Activated CD4-positive, alpha-beta T cell treated with anti-CD3 and anti-CD28 coated beads, Interleukin-2, amount 10 ng/mL, durations not matched to agents 7 days and 5 days (primary cell): ENCODE measurements at places on chromosomes 6 and 20. TPM values are rescaled to one million over a fixed set of nuclear protein-coding genes. Genes with fewer than 3 reads are reported as not detected.

The DNAH8 gene
- total RNA-seq = 0.10 TPM

The PAK5 gene
- total RNA-seq = not detected

DNA sequence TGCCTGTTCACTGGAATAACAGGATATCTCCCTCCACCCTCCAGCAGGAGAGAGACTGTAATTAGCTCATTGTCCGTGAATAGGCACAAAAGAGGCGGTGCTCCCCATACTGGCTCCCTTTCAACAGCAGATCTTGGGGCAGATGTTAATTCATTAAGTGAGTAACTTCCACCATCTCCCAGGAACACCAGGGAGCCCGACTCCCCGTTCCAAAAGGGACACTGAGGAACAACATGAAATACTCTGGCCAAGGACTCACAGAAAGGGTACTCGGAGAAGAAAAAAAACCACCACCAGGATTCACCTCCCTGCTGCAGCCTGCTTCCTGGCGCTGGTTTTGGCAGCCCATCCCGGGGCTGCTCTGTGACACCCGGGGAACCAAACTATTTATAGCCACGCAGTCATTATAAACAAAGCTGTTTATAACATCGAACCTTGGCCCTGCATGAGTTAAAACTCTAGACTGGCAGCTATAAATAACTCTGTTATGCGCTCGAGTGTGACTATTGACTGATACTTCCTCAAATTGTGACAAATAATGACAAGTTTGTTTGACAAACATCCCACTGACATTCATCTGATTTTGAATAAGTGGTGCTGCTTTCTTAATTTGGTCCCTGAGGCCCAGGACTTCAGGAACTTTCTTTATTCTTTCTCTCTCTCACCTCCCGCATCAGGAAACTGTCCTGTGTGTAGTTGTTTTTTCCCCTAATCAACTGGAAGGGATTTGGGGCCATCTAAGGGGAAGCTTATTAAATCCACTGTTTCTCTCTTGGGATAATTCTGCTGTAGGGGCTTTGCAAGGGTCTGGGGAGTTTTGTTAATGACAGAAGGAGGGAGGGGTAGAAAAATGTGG is 521.6 kb downstream of the CD83 start:
- no peak overlapping the region for H3K27ac ChIP-seq
- H3K27me3 ChIP-seq = no peaks in the 10 kb centered on the region

DNA sequence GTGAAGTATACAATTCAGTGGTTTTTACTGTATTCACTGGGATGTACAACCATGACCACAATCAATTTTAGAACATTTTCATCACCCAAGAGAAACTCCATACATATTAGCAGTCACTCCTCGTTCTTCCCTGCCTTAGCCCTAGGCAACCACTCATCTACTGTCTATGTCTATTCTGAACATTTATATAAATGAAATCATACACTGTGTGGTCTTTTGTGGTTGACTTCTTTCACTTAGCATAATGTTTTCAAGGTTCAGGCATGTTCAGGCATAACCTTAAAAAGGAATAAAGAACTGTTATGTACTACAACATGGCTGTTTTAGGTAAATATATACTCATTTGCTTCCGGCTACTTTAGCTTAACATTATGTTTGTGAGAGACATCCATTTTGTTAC is 37.3 kb downstream of the BLTP3A start:
- H3K4me1 ChIP-seq = no peaks in the 10 kb centered on the region
- H3K4me3 ChIP-seq = no peak overlapping the region
- peaks cover 9% of the 10 kb centered on the region for H3K36me3 ChIP-seq
- DNase-seq = no peak

GRCh38 chr6:139847457-139847813 is 473.0 kb upstream of the CITED2 start:
- no peak overlapping the region for H3K4me3 ChIP-seq
- H3K4me1 ChIP-seq = no peaks in the 10 kb centered on the region
- no peak overlapping the region for H3K27ac ChIP-seq
- no peaks in the 10 kb centered on the region for H3K27me3 ChIP-seq

DNA sequence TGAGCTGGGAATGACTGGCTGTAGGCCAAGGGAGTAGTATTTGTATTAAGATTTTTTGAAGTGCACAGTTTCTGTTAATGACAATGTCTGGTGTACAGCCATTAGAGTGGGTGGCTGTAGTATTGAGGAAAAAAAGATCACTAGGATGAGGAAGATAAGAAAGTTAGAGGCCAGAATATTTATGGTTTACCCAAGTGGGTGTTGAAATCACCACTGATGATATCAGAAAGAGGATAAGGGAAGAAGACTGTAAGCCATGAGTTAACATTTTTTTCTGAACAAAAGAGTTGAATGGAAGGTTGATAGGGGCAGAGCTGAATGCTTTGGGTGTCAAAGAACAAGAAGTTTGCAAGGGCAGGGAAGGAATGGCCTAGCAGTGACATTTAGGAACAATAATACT is 104.7 kb downstream of the PRDM13 start:
- no peak overlapping the region for H3K4me3 ChIP-seq
- DNase-seq = no peak
- H3K36me3 ChIP-seq = no peaks in the 10 kb centered on the region
- H3K27ac ChIP-seq = no peak overlapping the region
- H3K27me3 ChIP-seq = peaks cover 7% of the 10 kb centered on the region
- H3K4me1 ChIP-seq = no peaks in the 10 kb centered on the region

DNA sequence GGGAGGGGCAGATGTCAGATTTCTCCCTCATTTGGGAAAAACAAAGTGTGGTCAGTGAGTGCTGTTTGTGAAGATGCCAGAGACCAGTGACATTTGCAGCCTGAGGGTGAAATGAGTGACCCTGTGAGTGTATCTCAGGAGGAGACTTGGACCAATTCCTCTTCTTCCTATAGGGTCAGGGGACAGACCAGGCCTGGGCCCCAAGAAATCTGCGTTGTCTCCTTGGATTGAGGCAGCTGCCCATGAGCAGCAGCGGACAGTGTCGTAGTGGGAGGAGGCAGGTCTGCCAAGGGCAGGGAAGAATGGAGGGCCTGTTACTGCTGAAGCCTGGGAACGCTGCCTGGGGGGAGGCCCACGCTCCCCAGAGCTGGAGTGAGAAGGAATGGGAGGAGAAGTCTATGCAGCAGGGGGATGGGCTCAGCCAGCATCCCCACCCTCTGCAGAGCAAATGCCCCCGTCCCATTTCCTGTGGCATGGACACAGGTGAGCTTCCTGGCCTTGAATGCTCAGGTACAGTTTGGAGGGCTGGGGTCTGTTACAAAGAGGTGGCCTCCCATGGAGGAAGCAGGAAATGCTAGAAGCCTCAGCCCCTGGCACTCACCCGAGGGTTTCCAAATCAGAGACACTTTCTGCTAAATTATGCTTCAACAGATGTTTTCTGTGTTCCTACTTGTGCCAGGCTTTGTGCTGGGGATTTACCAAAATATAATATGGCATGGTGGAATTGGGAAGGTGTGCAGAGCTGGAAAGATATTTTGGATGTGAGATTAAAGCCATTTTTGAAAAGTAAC is 29.8 kb downstream of the DAAM2 start:
- no peak for DNase-seq
- H3K4me1 ChIP-seq = no peaks in the 10 kb centered on the region
- H3K4me3 ChIP-seq = no peak overlapping the region
- H3K36me3 ChIP-seq = no peaks in the 10 kb centered on the region

- H3K4me3 ChIP-seq = no peak overlapping the region
- DNase-seq = no peak
- no peaks in the 10 kb centered on the region for H3K36me3 ChIP-seq
- no peak overlapping the region for H3K27ac ChIP-seq
Measured at GRCh38 chr6:100160930-100161329, 166.9 kb upstream of the MCHR2 start.
